ENCODE measurements at places on chromosomes 5 and 9.

DNA sequence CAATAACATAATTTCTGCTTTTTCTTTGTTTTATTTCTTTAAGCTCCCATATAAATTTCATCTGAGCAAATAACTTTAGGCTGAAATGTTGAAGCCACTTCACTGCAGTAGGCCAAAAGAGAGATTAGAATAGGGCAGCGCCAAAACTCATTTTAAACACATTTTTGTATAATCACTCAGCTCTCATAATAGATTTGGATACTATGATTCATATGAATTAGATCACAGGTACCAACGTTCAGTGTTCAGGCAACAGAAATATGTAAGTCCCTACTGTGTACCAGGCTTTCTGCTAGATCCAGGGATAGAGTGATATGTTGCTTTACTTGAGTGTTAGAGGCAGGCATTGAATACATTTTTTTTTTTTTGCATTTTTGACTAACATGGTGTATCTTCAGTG, 370.5 kb downstream of the PTPRD start:
- no peak for DNase-seq

DNA sequence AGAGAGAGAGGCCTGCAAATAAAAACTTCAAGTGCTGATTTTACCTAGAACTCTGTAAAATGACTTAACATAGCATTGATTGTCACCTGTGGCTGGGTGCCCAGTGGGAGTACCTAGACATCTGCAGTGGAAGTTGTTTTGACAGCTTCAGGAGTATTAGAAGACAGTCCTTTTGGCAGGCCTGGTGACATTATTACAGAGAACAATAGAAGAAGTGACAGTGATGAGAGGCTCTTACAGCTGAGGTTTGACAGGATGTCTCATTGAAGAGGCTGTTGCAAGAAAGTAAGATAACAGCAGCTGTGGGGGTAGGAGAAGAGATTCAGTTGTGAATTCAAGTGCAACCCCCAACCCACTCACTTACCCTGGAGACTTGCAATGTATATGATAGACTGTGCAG, 27.9 kb upstream of the MUSK start:
- DNase-seq, result no peak

GRCh38 chr5:122182491-122182921, 53.2 kb downstream of the ZNF474 start:
- DNase-seq, result peak; percentile 51

GRCh38 chr5:94613583-94613982, 4.8 kb downstream of the KIAA0825 start:
- no peak for DNase-seq

GRCh38 chr5:88825584-88826315, 57.2 kb downstream of the MEF2C start:
- DNase-seq, result no peak

- no peak for DNase-seq
Measured at GRCh38 chr9:7970681-7971330, 171.2 kb upstream of the DMAC1 start.

DNA sequence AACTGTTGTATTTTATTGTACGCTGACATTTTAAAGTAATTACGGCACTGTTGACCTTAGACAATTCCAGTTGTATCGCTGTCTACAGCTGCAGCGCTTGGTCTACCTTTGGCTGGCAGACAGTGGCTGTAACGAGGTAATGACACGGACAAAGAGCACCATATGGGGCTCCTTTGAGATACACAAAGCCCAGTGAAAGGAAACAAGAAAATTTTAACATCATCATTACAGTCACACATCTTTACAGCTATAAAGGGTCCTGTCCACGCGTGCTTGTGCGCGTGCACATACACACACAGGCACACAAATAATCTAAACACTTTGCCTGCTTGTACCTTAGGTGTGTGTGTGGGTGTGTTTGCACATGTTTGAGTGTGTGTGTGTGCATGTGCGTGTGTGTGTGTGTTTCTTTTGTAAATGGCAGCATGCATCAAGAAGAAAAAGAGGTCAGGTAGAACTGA, 946.0 kb downstream of the NR2F1-AS1 start:
- DNase-seq, result no peak

DNA sequence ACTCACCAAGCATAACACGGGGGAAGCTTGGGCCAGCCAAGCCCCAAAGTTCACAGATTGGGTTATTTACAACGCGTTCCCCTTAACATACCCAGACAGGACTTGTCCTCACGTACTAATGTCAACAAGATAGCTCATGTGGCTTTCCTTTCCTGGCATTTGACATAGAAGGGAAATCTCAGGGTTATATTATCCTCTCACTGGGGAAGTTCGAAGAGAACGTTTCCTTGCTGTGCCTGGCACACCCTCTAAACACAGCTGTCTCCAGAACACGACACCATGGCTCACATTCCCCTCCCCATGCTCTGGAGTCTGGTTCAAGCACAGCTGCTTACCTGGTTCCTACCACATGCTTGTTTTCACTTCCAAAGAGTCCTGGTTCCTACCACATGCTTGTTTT, 46.8 kb upstream of the OTULINL start:
- DNase-seq, result no peak

DNA sequence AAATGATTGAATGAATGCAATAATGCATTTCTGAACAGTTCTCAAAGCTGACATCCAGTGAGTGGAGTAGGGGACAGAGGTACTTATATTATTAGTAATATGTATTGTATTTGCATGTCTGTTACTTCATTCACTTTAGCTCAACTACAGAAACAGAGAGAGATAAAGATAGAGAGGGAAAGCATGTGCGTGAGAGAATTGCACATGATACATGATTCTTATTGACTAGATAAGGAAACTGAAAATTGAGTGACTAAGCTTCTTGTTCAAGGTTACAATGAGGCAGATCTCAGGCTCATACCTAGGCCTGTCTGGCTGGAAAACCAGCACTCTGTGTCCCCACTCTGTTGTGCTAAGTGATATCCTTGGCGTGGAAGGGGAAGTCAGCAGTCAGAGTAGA, 337.7 kb upstream of the KLF4 start:
- no peak for DNase-seq

- DNase-seq, result no peak
Measured at GRCh38 chr9:104854613-104855012, 73.3 kb downstream of the ABCA1 start.

GRCh38 chr5:36482812-36483211, 123.6 kb upstream of the SLC1A3 start:
- DNase-seq, result no peak

DNA sequence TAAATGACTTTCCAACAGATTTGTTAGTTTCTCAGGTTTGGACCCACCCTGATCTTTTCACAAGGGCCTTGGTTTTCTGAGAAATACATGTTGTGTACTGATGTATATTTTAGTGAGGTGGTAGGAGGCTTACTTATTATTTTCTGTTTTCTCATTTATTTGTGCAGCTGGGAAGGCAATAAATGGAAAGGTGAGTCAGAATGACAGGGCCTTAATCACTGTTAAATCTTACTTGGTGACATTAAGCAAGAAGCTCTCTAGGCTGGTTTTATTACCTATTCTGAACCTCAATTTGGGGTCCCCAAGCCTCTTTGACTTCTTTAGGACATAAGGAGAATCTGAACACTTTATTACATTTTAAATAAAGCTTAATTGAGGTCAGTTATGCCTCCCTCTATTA, 214.0 kb upstream of the DAB2 start:
- DNase-seq, result no peak

- DNase-seq, result no peak
Measured at GRCh38 chr9:88559661-88560060, 24.7 kb downstream of the NXNL2 start.

GRCh38 chr5:71891856-71892255, 172.8 kb downstream of the CARTPT start:
- DNase-seq, result no peak

GRCh38 chr9:11874414-11874813, 818.8 kb upstream of the TYRP1 start:
- DNase-seq, result no peak

- no peak for DNase-seq
Measured at GRCh38 chr5:159671886-159672285, 244.4 kb upstream of the ADRA1B start.

DNA sequence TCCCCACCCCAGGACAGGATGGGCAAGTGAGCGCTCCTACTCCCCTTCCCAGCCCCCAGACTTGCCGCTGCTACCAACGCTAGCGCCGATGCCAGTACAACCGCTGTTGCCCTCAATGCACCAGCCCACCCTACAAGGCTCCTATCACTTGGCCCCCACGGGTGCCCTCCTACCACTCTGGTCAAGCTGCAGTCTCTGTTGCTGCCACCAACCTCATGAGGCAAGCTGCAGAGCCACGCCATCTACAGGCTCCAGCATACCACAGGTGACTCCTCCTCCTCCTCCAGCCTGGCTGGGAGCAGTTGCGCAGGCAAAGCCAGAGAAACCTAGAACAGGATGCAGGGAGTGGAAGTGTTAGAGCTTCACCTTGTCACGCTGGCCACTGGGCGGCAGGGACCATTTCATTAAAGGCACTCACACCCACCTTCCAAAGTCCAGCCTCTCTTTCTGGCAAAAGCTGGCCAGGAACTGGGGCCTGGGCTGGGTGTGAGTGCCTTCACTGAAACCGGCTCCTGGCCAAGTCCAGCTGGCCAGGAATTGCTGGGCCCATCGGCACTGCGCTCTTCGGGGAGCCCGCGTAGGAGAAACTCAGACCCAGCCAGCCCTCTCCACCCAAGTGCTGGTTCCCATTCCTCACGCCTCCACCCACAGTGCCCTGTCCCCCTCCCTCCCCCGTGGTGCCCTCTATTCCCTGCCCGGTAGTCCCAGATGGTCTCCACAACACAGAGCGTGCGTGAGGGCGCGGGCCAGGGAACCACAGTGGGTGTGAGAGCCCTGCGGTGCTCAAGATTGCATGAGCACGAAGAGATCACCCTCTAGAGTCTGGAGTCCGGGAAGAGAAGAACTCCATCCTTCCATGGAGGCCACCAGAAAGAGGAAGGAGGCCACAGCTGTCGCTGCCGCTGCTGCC, 1.6 kb upstream of the PCAT7 start:
- DNase-seq, result no peak

DNA sequence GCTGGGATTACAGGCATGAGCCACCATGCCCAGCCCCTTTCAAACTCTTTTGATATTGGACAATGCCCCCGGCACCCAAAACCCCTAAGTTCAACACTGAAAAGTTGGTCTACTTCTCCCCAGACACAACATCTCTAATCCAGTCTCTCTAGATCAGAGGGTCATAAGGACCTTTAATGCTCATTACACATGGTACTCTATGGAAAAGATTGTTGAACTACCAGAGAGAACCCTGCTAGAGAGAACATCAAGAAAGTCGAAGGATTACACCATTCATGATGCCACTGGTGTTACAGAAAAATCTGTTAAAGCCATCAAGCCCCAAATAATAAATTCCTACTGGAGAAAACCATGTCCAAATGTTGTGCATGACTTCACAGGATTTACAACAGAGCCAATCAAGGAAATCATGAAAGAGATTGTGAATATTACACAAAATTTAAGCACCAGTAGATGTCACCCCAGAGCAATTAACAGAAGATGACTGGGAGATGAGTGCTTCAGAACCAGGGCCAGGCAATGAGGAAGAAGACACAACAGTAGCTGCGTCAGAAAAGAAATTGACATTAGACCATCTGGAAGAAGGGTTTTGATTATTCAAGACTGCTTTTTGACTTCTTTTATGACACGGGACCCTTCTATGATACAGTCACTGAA, 28.3 kb upstream of the NIPAL4 start:
- peak; percentile 41 for DNase-seq

GRCh38 chr5:34591723-34592122, 64.4 kb upstream of the RAI14 start:
- no peak for DNase-seq

DNA sequence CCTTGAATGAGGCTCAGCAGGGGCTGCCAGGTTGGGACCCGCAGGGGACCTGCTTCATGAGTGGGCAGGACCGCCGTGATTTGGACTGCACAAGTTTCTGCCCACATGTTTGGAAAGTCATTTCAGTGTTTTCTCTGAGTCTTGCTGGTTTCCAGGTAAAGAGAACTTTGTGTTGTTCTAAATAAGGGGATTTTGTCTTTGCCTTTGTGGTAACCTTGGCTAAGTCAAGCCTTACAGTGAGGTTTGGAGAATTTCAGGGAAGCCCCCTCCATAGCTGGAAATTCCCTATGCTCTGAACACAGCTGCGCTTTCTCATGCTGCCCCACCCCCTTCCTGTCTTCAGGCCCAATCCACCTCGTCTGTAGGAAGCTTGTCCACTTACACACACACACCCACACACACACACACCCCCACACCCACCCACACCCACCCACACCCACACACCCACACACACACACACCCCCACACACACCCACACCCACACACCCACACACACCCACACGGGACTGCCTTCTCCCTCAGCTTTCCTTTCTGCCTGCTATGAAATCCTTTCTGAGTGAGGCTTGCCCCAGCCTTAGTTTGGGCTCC, 270.1 kb downstream of the HSPA4 start:
- DNase-seq, result no peak

- no peak for DNase-seq
Measured at GRCh38 chr9:81771571-81771970, 82.2 kb upstream of the TLE1 start.

DNA sequence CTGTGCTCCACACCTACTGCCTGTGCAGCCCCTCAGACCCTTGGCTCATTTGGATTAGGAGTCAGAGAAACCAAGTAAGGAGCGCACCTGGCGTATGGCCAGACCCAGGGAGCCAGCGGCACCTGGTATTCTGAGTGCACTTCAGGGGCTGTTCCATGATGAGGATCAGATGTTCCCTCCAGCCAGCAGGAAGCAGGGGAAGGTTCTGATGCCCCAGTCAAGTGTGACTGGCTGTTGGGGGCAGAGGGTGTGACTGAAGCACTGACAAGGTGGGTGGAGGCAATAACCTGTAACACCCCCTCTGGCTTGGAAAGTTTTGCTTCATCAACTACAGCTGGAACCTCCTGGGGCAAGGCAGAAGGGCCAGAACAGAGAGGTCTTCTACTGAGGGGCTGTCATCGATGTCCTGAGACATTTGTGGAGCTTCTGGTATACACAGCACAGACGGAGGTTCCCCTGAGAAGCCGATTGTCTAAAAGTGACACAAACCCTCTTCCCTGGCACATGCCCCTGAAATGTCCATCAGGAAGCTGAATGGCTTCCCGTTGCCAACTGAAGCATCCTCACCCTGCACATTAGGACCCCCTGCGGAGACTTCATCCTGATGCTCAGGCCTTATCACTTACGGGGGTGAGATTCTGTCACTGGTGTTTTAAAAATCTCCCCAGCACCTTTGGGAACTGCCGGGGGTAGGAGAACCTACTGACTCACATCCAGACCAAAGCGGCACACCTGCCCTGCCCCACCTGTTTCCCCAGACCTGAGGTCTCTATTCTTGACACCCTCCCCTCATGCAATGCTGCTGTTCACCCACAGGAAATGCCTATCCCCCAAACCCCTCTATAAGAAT, 21.1 kb downstream of the TRAF1 start:
- no peak for DNase-seq

DNA sequence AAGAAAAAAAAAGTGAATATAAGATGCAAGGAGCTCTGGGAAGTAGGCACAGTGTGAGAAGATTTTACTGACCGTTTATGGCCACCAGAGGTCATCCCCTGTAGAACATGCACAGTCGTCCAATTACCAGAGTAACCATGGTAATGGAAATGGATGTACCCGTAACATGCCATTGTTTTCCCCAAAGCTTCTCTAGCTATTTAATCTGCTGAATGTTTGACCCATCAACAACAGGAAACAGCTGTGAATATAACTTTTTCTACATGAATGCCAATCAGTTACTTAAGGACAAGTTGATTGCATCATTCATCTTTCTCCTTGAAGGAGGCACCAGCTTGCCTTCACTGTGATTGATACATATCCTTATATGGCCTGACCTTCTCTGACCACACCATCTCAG, 1967.0 kb upstream of the CDH9 start:
- DNase-seq, result no peak
